ENCODE measurements at places on chromosomes 3 and 15.

GRCh38 chr15:88627463-88627862 lies 6.3 kb downstream of the AEN start:
- peak; percentile 89 for DNase-seq

DNA sequence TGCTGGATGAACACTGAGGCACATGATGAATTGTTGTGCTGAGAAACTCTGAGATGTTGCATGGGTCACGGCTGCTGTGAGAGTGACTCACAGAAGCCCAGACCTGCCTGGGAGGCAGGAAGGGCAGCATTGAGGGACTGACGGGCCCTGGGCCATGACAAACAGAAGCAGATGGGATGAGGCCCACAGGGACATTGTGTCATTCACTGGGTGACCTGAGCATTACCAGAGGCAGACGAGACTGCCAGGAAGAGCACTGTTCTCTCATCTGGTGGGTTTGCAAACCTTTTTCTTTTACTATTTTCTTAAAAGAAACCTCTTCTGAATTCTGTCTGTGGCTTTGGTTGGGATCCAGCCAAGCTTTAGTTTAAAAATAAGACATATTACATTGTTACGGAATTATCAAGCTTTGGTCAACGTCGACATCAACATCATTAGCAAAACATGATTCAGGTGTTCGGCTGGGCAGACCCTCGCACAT lies 67.8 kb downstream of the BDH1 start:
- no peak for DNase-seq

GRCh38 chr3:146222204-146223046 lies 28.5 kb downstream of the PLSCR4 start:
- DNase-seq: no peak

DNA sequence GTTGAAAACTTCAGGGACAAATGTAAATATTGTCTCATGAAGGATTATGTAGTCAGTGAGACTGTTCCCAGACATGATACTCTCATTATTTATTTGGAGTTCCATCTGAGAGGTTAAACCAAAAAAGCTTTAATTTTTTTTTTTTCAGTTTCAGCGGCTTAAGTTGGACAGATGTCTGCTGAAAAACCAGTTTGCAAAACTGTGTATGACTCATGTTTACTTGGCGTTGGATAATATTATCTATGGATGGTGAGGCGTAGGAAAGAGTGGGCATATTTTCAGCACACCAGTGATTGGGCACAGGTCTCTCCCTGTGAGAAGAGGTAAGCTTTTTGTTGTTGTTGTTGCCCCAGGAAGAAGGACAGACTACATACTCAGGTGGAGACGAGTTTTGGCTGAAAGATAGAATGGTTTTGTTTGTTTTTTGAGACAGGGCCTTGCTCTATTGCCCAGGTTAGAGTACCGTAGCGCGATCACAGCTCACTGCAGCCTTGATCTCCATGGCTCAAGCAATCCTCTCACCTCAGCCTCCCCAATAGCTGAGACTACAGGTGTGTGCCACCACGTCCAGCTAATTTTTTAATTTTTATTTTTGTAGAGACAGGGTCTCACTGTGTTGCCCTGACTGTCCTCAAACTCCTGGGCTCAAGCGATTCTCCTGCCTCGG lies 16.4 kb upstream of the ANXA2 start:
- DNase-seq: no peak

DNA sequence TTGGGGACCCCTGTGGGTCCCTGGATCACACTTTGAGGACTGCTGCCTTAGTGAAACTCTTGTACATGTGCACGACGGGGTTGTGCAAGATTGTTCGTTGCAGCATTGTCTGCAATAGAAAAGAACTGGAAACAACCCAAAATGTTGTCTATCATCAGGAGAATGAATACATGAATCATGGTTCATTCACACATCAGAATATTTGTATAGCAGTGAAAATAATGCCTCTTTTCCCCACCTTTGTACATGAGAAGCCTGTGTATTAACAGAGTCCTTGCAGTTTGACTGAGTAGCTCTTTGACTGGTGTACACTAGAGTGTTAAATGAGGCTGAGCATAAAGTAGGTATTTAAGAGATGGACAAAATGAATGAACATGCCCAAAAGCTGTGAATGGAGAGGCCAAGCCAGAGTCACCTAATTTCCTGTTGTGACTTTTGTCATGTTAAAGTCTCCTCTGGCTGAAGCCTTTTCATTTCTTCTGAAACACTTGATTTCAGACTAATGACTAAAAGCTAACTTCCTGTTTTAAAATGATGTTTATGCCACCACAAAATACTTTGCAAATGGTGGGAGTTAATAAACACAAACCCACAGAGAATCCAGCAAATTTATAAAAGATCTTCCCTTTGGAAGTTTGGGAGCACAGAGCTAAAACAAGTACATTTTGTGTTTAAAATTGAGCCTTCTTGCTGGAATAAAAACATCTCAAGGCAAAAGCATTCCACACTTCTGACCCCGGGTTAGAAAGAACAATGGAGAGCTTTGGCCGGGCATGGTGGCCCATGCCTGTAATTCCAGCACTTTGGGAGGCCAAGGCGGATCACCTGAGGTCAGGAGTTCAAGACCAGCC lies 20.6 kb upstream of the USP3 start:
- DNase-seq: no peak

- DNase-seq: no peak
Measured at GRCh38 chr3:73624017-73624820, 522 bp downstream of the PDZRN3 start.

GRCh38 chr15:28019594-28020309 lies 79.4 kb downstream of the OCA2 start:
- no peak for DNase-seq

DNA sequence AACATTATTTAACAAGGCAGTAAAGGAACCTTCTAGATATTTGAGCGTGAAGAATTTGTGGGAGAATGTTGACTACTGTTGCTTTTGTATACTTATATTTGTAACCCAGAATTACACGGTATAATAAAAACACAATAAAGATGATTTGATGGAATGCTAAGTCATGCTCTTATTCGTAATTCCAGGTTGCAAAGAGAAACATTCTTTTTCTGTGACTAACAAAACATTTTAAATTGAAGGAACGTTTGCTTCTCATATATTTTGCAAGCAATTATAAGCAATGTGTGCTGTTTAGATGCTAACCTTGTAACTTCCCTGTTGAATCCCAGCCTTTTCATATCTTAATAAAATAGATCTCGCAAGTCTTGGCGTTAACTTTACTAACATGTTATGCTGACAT lies 124.4 kb upstream of the CGNL1 start:
- DNase-seq: no peak

DNA sequence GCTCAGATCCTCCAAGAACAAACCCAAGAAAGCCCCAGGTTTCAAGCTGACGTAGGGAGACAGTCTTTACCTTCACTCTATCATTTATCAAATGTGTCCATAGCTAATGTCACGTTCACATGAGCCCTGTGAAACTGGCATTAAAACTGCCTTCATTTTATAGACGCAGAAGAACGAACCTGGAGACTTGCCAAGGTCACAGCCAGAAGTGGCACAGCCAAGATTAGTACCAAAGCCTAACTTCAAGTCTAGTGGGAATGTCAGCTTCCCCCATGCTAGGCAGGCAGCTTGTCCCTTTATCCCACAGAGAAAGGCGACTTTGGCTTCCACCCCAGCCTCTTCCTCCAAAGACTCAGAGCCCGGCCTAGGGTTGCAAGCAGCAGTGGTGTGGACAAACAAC lies 517.2 kb downstream of the SHQ1 start:
- DNase-seq: no peak

- DNase-seq: no peak
Measured at GRCh38 chr15:78841376-78841706, 30.1 kb upstream of the ADAMTS7 start.

DNA sequence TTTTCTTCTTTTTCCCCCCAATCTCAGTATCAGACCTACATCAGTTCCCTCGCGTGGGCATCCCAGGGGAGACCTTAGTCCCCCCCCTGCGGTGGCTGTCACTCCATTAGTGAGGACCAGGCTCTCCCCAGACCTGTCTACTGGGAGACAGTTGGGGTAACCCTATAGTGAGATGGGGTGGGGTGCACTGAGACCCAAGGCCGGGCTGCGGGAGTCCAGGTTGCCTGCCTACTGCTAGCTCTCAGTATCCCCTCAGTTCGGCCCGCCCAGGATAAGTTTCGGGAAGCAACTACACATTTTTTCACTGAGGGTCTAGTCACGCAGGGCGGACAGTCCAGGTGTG lies 671 bp upstream of the DCUN1D1 start:
- DNase-seq: no peak

DNA sequence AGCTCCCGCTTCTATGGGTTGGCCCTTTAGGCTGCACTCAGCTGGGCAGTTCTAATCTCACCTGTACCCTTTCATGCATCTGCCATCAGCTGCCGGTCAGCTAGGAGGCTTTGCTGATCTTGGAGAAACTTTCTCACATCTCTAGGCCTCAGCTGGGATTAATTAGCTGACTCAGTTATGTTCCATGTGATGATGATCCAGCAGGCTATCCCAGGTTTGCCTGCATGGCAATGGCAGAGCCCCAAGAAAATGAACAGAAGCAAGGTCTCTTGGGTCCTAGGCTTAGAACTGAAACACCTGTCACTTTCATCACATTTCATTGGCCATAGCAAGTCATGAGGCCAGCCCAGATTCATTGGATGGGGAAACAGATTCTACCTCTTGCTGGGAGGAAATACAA lies 304.6 kb upstream of the TBC1D5 start:
- DNase-seq: no peak

- DNase-seq: no peak
Measured at GRCh38 chr3:65995515-65995914, 43.2 kb downstream of the MAGI1 start.

GRCh38 chr3:69823743-69824142 lies 84.5 kb downstream of the MITF start:
- DNase-seq: no peak

DNA sequence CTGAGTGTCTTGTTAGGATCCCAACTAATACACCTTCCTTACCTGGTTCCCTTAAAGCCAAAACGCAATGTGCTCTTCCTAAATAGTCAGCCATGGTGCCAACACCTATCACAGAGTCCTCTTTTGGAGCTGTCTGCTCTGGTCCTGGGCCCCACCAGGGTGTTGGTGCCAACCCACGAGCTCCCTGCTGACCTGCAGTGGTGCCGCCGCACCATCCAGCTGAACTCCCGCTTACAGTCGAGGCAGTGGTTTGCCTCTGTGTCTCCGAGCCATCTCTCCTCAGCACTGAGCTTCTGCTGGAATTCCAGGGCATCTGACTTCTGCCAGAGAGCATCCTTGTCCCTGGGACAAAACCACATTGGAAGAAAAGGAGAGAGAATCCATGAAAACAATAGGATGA lies 15.9 kb downstream of the CXCR6 start:
- DNase-seq: no peak

DNA sequence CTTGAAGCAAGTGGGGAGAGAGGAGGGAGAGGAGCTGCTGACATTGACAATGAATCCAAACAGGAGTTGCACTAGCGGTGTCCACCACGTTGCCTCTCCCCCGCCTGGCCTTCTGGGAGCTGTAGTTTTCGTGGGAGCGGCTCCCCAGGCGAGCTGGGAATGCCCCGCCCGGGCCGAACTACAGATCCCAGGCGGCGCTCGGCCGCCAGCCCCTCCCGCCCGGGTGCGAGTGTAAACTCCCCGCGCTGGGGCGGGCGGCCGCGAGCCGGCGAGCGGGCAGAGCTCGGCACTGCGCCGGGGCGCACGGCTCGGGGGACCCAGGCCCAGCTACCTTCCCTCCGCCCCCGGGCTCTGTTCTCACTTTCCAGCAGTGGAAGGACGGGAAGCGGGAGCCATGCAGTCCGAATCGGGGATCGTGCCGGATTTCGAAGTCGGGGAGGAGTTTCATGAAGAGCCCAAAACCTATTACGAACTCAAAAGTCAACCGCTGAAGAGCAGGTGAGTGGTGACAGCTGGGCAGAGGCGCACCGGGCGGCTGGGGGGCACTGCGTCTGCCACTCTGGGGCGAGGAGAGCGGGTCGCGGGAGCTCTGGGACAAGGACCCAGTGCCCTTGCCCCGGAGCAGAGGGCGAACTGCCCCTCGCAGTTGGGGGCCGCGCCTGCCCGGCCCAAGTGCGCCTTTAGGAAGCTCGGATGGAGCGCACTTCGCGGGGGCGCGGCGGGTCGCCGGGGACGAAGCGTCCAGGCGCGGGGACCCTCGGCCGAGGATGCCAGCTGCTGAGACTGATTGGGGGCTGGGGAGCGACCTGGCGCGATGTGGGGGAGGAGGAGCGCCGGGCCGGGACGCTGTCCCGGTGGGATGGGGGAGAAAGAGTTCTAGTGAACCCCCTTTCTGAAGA lies at the start of gene MITF:
Gene MITF, plus strand, starts transcription at position 261 of the 899 bp plus-strand sequence. Its CDS starts 134 bp downstream, at position 395.
- DNase-seq: peak; percentile 24

- no peak for DNase-seq
Measured at GRCh38 chr3:53180305-53181023, 19.5 kb downstream of the PRKCD start.

- DNase-seq: no peak
Measured at GRCh38 chr3:54857343-54857742, 70.5 kb downstream of the LRTM1 start.

- no peak for DNase-seq
Measured at GRCh38 chr3:167675848-167676247, 22.1 kb upstream of the WDR49 start.

DNA sequence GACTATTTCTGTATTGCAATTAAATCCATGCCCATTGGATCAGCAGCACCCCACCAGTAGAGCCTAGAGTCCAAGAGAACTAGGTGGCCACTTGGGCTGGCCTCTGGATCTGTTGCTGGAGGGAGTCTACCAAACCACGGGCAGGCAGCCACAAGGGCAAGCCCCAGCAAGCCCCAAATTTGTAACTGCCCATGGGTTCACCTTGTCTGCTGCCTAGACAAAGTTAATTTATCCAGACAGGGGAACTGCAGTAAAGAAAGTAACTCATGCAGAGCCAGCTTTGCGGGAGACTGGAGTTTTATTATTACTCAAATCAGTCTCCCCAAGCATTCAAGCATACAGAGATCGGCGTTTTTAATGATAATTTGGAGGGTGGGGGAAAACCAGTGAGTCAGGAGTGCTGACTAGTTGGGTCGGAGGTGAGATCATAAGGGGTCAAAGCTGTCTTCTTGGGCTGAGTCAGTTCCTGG lies 74.0 kb upstream of the TERB2 start:
- DNase-seq: no peak

- no peak for DNase-seq
Measured at GRCh38 chr3:5009506-5010109, 30.4 kb downstream of the BHLHE40 start.

DNA sequence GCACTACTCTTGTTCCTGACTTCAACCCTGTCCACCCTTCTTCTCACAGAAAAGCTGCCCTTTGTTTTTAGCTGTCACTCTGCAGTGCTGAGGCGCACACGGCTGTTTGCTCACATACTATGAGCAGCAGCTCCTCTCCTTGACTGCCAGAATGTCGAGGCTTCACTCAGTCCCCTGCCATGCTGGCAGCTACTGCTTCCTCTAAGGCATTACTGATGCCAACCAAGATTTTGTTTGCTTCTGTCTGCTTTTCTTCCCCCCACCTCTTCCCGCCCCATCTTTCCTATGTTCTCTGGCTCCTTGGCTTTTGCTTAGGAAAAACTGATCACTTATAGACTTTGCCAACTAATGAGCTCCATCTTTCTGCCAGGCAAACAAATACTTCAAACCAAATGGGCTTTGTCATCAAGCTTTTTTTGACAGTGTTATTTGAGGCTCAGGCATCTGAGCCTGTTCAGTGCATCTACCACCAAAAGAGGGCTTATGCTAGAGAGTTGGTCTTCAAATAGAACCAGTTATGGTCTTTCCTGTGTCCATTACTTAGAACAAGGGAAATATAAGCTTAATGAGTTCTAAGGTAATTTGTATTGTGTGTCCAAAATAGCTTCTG lies 81.0 kb downstream of the FBXL2 start:
- no peak for DNase-seq
